ENCODE measurements at places on chromosomes 16 and 17.

GRCh38 chr16:78237841-78238240 lies 138.4 kb downstream of the WWOX start:
- no peak for DNase-seq

GRCh38 chr16:1014771-1015495 lies 33.4 kb downstream of the SOX8 start:
- DNase-seq: no peak

- DNase-seq: peak; percentile 61
Observed at GRCh38 chr16:425082-425718, at the start of gene RAB11FIP3. Gene RAB11FIP3, plus strand, starts transcription at chr16:425649. Its CDS starts 358 bp downstream, at chr16:426007.

GRCh38 chr17:42246515-42246914 lies 29.7 kb downstream of the STAT5B start:
- no peak for DNase-seq

DNA sequence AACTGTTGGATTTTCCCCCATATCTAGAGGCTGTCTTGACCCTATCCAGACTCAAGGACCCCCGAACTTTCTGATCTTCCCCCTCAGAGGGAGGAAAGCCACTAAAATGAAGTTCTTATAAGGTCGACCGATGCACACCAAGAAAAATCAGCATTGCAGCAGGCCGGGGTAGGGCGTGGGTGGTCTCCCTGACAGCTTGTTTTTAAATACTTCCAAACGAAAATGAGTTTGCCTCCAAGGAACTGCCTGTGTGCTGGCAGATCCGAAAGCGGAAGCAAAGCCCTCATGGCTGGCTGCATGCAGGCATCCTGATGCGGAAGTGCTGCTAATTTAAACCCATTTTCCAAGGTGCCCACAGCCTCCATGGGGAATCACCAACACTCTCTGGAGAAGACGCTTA lies 374.3 kb upstream of the XYLT1 start:
- no peak for DNase-seq

DNA sequence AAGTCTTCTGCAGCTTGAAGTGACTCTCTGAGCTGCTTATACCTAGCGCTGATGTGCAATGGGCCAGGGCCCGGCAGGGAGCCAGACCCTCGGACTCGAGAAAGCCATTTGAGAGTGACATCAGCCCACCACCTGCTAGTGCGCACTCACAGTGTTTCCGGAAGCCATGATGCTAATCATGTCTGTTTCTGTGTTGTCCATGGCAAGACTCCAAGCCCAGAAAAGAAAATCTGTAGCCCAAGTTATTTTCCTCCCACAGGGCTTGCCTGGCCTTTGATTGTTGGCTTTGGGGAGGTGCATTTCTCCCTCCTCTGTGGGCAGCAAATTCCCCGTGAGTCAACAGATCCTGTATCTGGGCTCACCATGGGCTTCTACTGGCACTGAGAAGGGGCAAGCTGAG lies 1.8 kb upstream of the CDRT4 start:
- no peak for DNase-seq

DNA sequence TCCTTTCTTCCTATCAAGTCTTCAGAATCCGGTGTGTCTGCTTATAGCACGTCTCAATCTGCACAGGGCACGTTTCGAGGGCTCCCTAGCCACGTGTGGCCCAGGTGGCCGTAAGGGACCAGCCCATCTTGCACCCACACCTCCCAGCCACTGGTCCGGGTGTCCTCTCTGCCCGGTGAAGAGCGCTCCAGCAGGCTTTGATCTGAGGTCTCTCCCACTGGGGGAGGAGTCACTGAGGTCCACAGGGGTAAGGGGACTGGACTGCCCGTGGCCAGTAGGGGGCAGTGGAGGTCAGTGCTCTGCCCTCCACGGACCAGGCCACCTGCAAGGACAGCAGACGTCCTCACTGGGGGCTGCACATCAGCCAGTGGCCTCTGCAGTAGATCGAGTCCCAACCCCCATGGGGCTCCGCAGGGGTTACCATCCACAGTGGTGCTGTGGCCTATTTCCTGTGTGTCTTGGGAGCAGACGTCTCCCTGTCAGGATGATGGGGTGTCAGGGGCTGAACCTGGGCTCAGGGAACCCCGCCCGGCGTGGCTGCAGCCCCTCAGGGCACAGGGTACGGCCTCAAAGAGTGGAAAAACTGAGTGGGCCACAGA lies 204.1 kb upstream of the CIBAR2 start:
- no peak for DNase-seq

DNA sequence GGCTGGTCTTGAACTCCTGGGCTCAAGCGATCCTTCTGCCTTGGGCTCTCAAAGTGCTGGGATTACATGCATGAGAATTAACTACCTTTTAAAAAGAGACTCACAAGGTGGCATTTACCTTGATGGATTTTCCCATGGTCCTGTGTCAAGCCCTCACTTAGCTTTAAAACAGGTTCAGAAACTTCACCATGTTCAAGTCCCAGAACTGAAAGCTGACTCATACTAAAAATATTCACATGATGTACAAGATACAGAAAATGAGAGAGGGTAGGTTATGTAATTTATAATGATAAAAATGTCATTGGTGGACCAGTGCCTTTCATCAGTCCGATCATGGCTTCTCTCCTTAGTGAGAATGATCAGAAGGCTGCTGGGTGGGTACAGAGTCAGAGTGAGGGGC lies 4.3 kb upstream of the AKAP1 start:
- DNase-seq: no peak

- DNase-seq: no peak
Observed at GRCh38 chr16:21156767-21157467, 1.6 kb upstream of the LDAF1 start.

GRCh38 chr16:15487336-15488284 lies 53.2 kb downstream of the BMERB1 start:
- DNase-seq: no peak
